Stimulated activated CD8-positive, alpha-beta memory T cell treated with anti-CD3 and anti-CD28 coated beads, Interleukin-12 subunit alpha, Interleukin-12 subunit beta, amount 100 ng/mL, for 1 hour (primary cell): ENCODE measurements at places on chromosomes 13 and 19.

DNA sequence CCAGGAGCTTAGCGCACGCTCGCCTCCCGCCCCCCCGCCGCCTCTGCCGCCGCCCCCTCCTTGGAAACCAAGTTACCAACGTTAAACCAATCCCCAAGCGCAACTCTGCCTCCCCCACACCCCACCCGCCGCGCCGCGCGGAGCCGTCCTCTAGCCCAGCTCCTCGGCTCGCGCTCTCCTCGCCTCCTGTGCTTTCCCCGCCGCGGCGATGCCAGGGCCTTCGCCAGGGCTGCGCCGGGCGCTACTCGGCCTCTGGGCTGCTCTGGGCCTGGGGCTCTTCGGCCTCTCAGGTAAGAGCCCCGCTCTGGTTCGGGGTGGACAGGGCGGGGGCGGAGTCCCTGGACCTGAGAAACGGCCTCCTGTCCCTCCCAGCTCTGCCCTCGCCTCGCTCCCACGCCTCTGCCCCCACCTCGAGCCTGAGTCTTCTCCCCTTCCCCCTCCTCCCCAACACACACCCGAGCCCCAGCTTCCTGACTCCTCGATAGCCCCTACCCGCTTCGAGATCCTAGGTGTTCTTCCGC is at the start of gene ICAM5:
ICAM5 (plus strand) TSS at position 117 of the 521 bp plus-strand sequence; CDS start at position 209, 92 bp downstream.
- no peak for DNase-seq

- no peak for DNase-seq
These were observed 114.0 kb downstream of the STK24 start for GRCh38 chr13:98462946-98463345.

- no peak for DNase-seq
These were observed 21.7 kb downstream of the ZNF613 start for GRCh38 chr19:51948975-51949374.

- DNase-seq: no peak
These were observed 15.2 kb upstream of the SUPT20H start for GRCh38 chr13:37074703-37075102.

GRCh38 chr19:53463263-53463662 is 4.3 kb upstream of the ZNF813 start:
- no peak for DNase-seq

- DNase-seq: no peak
These were observed 26.0 kb downstream of the DHX34 start for GRCh38 chr19:47374876-47375693.

GRCh38 chr13:42337808-42338600 is 66.1 kb downstream of the AKAP11 start:
- DNase-seq: no peak

DNA sequence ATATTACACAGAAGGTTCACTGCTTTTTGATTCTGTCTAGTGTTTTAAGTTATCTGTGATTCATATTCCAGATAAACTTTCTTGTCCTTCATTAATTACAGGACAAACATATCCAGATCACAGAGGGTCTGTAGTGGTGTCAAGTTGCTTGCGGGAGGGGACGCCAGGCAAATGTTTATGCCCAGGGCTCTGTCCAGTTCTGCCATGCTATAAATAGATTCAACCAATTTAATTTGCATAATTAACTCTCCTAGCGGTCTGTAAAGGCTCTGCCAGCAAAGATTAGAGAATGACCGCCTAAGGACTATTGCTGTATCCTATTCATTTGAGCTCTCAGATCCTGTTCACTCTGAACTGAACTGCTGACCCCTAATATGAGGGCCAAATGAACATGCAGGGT is 59.7 kb upstream of the TRPC4 start:
- DNase-seq: no peak

- DNase-seq: no peak
These were observed 885 bp upstream of the ZNF536 start for GRCh38 chr19:30371161-30371836.
